Omental fat pad (tissue), 4 donors: ENCODE measurements at places on chromosomes 4 and X.

DNA sequence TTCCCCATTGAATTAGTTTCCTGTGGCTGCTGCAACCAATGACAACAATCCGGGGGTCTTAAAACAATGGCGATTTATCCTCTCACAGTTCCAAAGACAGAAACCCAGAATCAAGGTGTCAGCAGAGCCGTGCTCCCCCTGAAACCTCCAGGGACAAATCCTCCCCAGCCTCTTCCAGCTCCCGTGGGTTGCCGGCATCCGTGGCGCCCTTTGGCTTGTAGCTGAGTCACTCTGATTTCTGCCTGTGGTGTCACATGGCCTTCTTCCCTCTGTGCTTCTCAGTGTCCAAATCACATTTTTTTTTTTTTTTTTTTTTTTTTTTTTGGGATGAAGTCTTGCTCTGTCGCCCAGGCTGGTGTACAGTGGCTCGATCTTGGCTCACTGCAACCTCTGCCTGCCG lies 64.5 kb upstream of the STX18 start:
- DNase-seq: no peak

DNA sequence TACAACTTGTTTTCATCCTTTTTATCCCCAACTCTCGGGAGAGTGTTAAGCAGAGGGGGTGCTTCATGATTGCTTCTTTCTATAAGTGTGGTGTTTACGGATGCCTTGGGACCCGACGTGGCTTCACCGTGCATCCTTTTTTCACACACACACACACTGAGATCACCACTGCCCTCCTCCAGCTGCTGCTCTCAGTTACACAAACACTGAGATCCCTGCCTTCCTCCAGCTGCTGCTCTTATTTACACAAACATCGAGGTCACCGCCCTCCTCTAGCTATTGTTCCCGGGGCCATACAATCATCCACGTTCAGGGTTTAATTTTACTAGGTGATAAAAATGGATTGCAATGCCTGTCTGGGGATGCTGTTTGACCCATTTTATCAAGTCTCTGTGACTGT lies 155.4 kb upstream of the FAM9B start:
- no peak for DNase-seq

DNA sequence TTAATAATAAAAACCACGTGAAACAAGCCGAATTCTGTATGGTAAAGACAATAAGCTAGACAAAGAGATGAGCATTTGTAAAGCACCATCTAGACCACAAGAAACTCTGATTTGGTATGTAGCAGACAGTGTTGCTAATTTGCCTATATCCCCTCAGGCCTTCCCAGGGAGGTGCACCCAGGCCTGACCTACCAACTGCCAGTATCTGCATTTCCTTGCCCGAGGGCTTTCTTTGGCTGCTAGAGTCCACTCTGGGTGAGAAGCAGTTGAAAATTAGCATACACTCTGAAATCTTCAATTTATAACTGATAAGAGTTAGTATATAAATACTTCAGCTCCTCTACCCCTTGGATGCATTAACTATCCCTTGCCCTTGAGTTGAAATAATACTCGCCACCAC lies 37.4 kb upstream of the IL1RAPL1 start:
- DNase-seq: no peak

GRCh38 chr4:154119317-154119716 lies 330.4 kb upstream of the SFRP2 start:
- DNase-seq: no peak

DNA sequence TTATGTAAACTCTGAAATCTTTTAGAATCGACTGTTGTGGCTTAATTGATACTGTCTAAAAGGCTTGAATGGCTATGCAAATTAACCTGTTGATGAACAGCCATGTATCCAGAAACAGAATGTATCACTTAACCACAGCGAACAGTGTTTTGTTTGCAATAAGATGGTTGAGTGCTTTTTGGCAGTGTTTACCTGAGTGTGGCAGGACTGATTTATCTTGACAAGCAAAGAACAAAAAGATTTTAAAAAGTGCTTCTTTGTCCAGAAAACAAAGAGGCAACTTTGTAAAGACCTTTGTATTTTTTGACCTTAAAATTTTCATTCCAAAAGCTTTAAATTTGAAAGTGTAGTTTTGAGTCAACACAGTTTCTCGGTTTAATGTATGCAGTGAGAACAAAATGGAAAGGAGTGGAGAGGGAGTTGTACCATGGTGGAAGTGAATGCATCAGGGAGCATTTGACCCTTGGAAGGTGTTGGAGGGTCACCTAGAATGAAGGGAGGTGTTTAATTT lies 18.0 kb downstream of the ARHGAP10 start:
- DNase-seq: no peak

- no peak for DNase-seq
Observed at GRCh38 chr4:104022831-104023230, 303.0 kb upstream of the TACR3 start.

DNA sequence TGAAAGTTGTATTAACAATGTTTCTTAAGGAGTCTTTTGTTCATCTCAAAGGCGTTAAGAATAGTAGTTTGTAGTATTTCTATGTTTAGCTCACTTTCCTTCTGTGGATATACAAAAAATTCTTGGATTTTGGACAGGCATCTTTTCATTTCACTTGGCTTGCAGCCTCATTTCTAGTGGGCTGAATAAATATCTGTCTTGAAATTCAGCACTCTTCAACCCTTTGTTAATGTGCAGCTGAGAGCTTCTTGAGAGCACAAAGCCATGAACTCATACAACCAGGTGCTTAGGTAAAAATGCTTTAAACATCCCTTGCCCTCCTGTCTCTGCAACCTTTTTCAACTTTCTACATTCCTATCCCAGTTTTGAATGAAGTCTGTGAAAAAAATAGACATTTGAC lies 1003.2 kb downstream of the C4orf33 start:
- DNase-seq: no peak

DNA sequence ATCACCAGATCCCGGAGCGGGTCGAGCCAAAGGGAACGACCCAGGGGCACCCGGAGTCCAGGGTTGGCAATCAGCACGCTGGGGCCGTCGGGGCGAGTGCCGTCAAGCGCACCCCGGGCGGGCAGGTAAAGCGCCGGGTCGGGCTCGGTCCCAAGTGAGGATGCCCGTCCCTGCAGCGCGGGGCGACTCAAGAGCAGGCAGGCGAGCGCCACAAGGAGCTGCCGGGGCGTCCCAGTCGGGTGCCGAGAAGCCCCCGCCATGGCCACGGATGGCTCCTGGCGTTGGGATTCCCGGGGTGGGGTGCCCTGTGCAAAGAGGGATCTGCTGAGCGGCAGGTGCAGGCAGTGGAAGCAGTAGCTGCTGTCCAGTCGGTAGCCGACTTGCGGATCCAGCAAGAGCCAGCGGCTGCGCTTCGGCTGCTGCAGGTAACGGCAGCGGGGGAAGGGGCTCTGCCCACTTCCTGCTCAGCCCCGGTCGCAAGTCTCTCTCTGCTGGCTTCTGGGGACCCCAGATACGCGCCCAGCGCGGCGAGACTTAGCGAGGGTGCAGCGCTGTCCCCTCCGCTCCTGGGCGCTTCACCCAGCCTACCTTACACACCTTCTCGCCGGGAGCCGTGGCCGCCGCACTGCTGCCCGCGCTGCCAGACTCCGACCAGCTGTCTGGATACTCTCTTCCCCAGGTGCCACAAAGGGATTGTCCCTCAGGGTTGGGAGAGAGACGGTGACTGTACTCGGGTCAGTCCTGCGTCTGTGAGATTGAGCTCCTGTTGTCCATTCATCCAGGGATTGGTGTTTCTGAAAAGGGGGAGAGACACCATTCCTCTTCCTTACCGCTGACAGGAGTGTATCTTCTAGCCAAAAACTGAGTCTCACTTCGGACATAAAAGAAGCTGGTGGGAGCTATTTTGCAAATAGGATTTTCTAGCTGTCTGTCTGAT lies at the start of gene FREM3:
TSS of gene FREM3 (minus strand) at position 260 of the 937 bp plus-strand sequence. CDS start at position 260, 0 bp downstream.
- no peak for DNase-seq

DNA sequence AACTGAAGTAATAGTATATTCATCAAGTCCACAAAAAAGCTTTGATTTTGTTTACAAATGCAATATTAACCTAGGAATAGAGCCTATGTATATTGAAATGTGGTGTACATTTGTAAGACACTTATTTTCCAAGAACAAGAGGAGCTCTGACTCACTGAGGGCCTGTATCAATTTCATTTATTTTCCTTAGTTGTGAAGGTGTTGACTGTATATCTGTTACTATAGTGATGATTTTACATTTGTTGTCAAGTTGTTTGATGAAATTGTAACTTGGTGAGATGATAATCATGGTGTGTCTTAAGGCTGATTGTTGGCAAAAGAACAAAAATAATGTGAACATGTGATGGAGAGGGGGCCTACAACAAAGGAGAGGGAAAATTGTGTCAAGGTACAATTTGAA lies 274.9 kb upstream of the TEX13A start:
- DNase-seq: no peak

DNA sequence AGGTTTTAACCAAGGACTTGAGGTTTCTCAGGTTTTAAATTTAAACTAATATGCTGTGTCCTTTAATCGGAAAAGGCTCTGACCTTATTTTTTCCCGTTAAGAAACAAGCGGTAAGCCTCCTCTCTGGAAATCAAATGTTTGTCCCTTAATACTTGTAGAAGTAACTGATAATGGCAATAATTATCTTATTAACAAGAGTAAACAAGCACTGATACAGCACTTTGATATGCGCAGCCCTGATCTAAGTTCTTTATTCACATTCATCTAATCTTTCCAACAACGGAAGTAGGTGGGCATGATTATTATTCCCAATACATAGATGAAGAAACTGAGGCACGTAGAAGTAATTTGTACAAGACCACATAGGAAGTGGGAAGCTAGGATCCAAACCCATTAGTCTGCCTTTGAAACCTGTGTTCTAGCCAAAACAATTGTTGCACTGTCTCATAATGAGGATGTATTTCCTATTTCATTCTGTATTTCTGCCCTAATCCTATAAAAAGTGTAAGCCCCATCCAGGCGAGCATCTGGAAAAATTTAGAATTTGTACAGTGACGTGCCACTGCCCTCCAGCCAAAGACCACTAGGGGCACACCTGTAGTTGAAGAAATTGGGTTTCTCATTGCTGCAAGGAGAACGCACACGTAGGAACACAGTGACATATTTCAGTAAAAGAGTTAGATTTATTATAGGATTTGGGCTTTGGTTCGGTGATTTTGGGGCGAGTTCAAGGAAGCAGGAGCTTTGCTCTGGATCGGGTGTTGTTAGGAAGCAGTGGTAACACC lies 606 bp downstream of the CXorf58 start:
- DNase-seq: no peak

DNA sequence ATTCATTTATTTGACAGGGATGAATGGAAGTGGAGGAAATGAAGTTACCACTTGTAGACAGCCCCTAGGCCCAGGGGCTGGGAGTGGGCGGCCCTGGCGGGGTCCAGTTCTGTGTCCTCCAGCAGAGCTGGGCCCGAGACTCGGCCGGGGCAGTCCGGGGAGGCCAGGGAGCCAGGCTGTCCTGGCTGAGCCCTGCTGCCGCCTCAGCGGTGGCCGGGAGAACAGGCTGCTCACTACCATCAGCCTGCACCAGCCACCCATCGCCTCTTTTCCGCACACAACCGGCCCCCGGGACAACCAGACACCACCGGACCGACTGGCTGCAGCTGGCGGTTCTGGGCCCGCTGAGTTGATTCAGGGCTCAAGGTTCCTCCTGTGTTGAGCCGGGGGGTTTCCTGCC lies 25.6 kb downstream of the CLDN34 start:
- DNase-seq: no peak

GRCh38 chrX:67296395-67296794 lies 247.4 kb upstream of the AR start:
- DNase-seq: no peak

GRCh38 chrX:12901486-12901885 lies 4.9 kb upstream of the TLR8 start:
- no peak for DNase-seq

- DNase-seq: no peak
Observed at GRCh38 chrX:142593361-142593862, 388.3 kb upstream of the MAGEC2 start.

DNA sequence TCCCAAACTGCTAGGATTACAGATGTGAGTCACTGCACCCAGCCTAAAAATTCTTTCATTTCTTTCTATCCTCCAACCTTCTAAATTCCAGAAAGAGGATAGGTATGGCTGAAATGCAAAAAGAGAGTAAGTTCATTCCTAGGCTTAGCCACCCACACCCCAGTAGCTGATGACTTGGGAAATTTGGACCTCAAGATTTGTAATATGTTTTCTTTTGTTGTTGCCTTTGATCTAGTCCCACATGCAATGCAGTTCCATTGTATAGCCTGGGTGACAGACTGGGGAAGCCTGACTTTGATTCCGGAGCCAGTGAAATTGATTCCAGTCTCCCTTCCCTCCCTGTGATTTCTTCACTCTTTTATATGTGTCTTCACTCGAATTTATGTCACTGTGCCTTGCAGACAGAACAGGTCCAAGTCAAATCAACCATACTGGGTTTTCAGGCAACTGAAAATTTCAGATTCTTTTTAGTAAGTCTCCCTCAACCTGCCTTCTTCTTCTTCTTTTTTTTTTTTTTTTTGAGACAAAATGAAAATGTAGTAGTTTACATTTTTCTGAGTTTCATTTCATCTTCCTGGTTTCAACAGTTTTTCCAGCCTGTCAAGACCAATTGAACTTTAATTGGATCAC lies 176.2 kb upstream of the RBPJ start:
- DNase-seq: no peak

DNA sequence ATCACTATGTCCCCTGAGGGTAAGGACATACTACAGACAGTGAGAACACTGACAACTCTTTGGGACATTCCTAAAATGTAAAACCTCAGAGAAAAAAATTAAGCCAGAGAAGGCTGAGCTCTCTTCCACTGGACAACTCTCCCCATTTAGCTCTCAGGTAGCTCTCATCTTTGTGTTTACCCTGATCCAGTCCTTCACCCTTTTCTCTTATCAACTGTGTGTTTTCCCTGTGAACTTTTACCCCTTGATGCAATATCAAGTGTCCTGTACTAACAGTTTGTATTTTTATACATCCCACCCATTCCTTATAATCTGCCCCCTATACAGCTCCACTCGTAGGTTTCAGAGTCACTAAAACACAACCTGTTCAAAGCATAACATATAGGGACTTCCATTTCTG lies 182.6 kb downstream of the STIM2 start:
- no peak for DNase-seq

DNA sequence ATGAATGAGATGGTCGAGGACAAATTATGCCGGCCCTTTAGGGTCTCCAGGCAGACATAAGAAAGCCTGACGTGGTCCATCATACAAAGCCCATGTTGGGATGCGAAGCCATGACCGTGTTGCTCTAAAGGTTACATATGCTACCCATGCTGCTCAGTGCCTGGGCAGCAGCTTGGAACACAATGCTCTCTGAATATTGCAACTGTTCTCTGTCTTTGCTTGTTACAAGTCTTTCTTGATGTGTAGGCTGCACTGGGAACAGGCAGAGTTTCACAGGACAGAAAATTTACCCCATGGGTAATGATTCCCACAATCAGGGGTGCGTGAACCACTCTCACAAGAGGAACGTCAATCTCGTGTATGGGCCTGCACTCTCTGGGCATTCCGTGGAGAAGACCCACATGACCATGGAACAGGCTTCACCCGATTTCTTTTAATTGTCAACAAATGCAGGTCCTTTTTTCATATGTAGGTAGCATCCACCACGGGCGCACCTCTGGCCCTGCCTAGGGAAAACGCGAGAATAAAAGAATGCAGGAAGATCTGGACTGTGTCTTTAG lies 66.3 kb downstream of the NBDY start:
- no peak for DNase-seq

GRCh38 chr4:141144207-141144606 lies 10.9 kb upstream of the RNF150 start:
- DNase-seq: no peak
